Uterus (tissue), 4 donors: ENCODE measurements at places on chromosomes 2 and 18. TPM values are rescaled to one million over a fixed set of nuclear protein-coding genes. Genes with fewer than 3 reads are reported as not detected.

GRCh38 chr2:75705921-75706320 is 4.8 kb downstream of the GCFC2 start:
- no peaks in the 10 kb centered on the region for H3K27me3 ChIP-seq
- no peak overlapping the region for H3K4me3 ChIP-seq
- no peaks in the 10 kb centered on the region for H3K4me1 ChIP-seq
- no peaks in the 10 kb centered on the region for H3K36me3 ChIP-seq

GRCh38 chr2:202965810-202966460 is 48.7 kb upstream of the NBEAL1 start:
- H3K4me1 ChIP-seq: no peaks in the 10 kb centered on the region
- no peak overlapping the region for H3K4me3 ChIP-seq
- no peak for DNase-seq
- H3K27me3 ChIP-seq: no peaks in the 10 kb centered on the region

DNA sequence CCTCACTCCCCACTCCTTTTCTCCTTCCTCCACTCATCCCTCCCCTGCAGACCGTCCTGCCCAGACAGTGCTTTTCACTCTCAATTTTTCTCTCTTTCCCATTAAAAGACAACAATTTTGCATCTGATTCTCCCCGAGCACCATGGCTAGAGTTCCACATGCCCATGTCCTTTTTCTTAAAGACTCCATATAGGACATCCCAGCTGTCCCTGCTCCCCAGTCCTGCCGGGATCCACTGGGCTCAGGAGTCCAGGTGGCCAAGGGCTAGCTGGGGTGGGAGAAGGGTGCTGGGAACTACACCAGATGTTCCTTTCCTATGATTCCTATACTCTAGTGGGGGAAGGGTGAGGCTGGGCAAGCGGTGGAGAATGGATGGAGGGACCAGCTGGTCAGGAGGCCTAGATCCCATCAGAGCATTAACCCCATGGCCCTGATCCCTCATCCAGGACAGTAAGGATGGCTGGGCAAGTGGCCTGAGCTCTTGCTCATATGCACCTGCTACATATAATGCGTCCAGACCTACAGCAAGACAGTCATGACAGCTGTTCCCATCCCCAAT is 52.8 kb upstream of the RMDN2 start:
- no peaks in the 10 kb centered on the region for H3K27me3 ChIP-seq
- no peak for DNase-seq
- H3K36me3 ChIP-seq: no peaks in the 10 kb centered on the region
- no peak overlapping the region for H3K4me3 ChIP-seq
- H3K4me1 ChIP-seq: peaks cover 5% of the 10 kb centered on the region

- no peaks in the 10 kb centered on the region for H3K27me3 ChIP-seq
- no peak overlapping the region for H3K4me3 ChIP-seq
- no peak overlapping the region for H3K27ac ChIP-seq
- H3K4me1 ChIP-seq: no peaks in the 10 kb centered on the region
- no peak for DNase-seq
Observed at GRCh38 chr2:65620524-65620923, 188.1 kb upstream of the SPRED2 start.

GRCh38 chr2:211957799-211958198 is 580.8 kb downstream of the ERBB4 start:
- H3K4me1 ChIP-seq: no peaks in the 10 kb centered on the region
- no peaks in the 10 kb centered on the region for H3K36me3 ChIP-seq
- no peaks in the 10 kb centered on the region for H3K27me3 ChIP-seq
- H3K27ac ChIP-seq: no peak overlapping the region
- H3K4me3 ChIP-seq: no peak overlapping the region

- no peaks in the 10 kb centered on the region for H3K36me3 ChIP-seq
- no peaks in the 10 kb centered on the region for H3K27me3 ChIP-seq
- no peaks in the 10 kb centered on the region for H3K4me1 ChIP-seq
- H3K27ac ChIP-seq: no peak overlapping the region
- no peak for DNase-seq
- H3K4me3 ChIP-seq: no peak overlapping the region
Observed at GRCh38 chr18:621291-622043, 24.7 kb downstream of the CLUL1 start.

DNA sequence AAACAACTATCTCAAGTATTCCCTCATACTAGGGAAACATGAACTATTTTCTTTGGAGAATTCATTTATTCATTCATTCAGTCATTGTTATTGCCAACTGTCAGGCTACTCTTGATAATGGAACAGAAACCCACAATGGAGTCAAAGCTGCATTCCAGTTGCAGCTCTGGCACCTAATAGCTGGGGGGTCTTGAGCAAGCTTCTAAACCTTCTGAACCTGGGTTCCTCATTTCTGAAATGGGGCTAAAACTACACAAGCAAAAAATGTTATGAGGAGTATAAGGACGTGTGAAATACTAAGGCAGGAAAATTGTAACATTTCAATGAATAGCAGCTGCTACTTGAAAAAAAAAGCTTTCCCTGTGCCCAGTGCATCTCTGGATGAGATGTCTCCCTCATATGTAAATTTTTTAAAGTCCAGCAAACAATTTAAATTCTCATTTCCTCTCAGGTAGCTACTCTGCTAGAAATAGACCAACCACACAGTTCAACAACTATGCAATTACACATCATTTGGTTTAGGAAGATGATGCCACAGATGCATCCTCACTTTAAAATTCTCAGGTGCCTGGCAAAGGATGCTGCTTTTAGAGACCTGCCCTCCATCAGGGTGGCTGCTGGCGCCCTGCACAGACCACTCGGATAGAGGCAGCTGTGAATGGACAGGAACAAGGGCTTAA is 38.5 kb downstream of the SPRED2 start:
- H3K4me3 ChIP-seq: no peak overlapping the region
- peaks cover 7% of the 10 kb centered on the region for H3K4me1 ChIP-seq
- H3K36me3 ChIP-seq: no peaks in the 10 kb centered on the region
- no peaks in the 10 kb centered on the region for H3K27me3 ChIP-seq

DNA sequence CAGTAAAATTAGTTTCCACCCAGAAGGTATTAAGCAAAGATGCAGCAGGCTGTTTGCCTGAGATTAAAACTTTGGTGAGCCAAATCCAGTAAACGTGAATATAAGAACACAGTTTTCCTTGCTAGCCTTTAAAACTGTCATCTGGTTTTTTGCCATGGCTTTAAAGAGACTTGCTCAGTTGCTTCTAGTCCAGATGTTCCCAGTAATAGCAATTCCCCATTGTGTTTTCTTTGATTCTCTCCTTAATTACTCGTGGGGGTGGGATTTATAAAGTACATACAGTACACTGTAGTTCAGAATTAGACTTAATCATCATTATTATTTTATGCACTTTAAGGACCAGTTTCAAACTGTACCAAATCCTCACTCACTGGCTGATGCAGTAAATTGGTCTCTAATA is 303.5 kb upstream of the ZNF804A start:
- no peaks in the 10 kb centered on the region for H3K36me3 ChIP-seq
- no peaks in the 10 kb centered on the region for H3K4me1 ChIP-seq
- H3K27me3 ChIP-seq: no peaks in the 10 kb centered on the region
- H3K4me3 ChIP-seq: no peak overlapping the region
- no peak for DNase-seq

DNA sequence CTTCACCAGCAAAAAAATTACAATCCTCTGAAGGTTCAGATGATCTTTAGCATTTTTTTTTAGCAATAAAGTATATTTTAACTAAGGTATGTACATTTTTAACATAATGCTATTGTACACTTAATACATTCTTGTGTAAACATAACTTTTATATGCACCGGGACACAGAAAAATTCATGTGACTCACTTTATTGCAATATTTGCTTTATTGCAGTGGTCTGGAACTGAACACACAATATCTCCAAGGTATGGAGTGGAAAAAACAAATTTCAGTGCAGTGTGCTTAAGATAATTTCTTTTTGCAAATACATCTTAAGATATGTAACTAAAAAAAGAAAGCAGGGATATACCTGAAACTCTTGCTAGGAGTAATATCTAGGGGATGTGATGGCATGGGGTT is 5.1 kb upstream of the TWSG1 start:
- no peaks in the 10 kb centered on the region for H3K27me3 ChIP-seq
- no peak for DNase-seq
- no peaks in the 10 kb centered on the region for H3K36me3 ChIP-seq

DNA sequence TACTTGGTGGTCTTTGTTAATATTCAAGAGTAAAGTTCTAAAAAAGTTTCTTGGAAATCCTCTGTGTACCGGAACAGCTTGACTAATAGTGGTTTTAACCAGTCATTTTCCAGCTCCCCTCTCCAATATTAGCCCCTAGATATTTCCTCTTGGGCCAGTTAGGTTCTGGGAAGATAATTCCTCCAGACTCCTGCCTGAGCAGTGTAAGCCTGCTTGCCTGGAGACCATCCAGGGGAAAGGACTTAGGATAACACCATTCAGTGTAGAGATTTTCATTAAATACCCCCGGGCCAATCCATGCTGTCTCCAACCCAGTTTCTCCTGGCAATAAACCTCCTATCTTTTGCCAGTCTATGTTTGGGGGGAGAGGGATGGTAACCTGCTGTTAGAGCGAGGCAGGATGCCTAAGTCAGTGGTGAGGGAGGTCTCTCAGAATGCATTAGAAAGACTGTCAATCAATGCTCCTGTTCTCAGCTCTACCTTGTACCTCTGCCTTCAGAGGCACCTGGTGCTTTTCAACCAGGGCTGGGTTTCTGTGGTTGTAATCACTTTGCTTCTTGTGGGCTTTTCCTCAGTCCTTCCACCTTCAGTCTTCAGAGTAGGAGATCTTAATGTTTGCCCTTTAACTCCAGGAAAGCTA is 186.4 kb downstream of the RNF152 start:
- no peak overlapping the region for H3K4me3 ChIP-seq
- no peak overlapping the region for H3K27ac ChIP-seq

Gene CXCR1
- total RNA-seq: 0.18 TPM

Gene ACSL3
- 39.7 TPM for total RNA-seq

Gene PPM1B
- total RNA-seq: 26.6 TPM

Gene CENPO
- total RNA-seq: 16.0 TPM

Gene COL4A4
- 6.4 TPM for total RNA-seq

Gene PNPT1
- 12.6 TPM for total RNA-seq

Gene CLEC4F
- total RNA-seq: not detected

Gene PDE1A
- total RNA-seq: 13.1 TPM

Gene NAT8
- not detected for total RNA-seq
